AG10803 (cell line): ENCODE measurements at places on chromosomes 3 and 15.

DNA sequence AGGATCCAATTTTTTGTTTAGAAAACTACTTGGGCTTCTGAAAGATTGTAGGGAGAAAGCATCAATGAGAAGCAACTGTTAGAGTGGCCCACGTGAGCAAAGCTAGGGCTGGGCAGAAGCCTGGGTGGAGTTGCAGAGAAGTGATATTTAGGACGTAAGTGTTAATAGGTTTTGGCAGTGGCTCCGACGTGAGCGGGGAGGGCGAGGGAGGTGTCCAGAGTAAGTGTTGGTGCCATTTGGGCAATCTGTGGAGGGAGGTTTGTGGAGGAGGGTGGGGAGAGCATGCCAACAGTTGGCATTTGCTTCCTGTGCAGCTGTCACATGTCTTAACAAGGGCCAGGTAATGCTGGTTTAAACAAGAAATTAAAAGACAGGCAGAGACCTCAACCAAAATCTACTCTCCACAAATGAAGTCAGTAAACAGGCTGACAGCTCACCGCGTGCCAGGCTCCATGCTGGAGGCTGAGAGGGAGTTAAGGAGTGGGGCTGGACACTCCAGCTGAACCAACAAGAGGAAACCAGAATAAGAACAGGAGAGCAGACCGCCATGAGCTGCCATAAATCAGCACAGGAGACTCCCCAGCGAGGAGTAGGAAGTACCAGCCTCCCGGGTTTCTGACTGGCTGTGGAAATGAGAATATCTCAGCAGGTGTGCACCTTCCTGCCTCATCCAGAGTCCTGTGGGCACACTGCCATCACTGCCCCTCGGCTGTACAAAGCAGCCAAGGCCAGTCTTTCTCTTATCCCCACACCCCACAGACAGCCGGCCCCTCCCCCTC, 232.6 kb downstream of the ABHD5 start:
- DNase-seq, result no peak

GRCh38 chr15:39167164-39168058, 413.5 kb upstream of the THBS1 start:
- peak; percentile 91 for DNase-seq

DNA sequence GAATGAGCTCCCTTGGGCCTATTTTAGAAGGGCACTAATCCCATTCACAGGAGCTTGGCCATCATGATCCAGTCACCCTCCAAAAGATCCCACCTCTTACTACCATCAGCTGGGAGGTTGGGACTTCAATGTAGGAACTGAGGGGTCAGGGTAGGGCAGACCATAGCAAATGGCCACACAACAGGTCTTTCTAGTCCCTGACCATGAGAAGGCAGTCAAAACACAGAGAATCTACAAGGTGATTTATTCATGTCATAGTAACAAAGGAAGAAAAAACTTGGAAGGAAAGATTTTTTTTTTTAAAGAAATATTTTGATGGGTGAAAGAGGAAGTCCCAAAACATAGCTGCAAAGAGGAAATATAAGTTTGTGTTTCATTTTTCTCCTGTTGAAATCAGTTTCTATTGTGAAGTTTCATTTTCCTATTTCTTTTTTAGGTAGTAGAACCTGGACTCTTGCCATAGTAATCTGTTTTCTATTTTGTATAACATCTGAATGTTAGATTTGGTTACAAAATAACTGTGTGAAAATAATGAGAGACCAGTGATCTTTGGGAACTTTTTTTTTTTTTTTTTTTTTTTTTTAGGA, 23.5 kb upstream of the TNFSF10 start:
- peak; percentile 32 for DNase-seq

- DNase-seq, result no peak
Measured at GRCh38 chr15:37885651-37886050, 48.8 kb upstream of the TMCO5A start.

DNA sequence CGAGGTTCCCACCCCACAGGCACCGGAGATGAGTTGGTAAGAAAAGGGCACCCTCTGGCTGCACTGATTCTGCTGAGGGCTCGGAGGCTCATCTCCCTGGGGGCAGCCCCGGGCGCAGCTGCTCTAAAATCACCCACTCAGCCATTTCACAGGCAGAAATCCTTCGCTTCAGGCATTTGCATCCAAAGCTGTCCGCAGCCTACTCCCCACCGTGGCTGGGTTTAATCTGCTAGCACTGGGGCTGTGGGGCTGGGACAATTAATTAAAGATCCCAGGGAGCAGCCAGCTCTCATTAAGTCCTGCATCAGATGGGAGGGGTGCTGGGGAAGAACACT, 104.3 kb upstream of the PRR20G start:
- no peak for DNase-seq

GRCh38 chr15:73965758-73966113, 26.4 kb downstream of the STOML1 start:
- DNase-seq, result peak; percentile 54
